ENCODE measurements at places on chromosomes 12 and 14. TPM values are rescaled to one million over a fixed set of nuclear protein-coding genes. Genes with fewer than 3 reads are reported as not detected.
A peak's percentile ranks its signal among the peaks of the same experiment; 100 is the strongest.

DAO gene
- total RNA-seq: not detected

LRCOL1 gene
- 0.34 TPM for total RNA-seq

CIDEB gene
- total RNA-seq: 0.20 TPM

REM2 gene
- total RNA-seq: not detected

DCAF11 gene
- 30.5 TPM for total RNA-seq

NTN4 gene
- 106 TPM for total RNA-seq

DNA sequence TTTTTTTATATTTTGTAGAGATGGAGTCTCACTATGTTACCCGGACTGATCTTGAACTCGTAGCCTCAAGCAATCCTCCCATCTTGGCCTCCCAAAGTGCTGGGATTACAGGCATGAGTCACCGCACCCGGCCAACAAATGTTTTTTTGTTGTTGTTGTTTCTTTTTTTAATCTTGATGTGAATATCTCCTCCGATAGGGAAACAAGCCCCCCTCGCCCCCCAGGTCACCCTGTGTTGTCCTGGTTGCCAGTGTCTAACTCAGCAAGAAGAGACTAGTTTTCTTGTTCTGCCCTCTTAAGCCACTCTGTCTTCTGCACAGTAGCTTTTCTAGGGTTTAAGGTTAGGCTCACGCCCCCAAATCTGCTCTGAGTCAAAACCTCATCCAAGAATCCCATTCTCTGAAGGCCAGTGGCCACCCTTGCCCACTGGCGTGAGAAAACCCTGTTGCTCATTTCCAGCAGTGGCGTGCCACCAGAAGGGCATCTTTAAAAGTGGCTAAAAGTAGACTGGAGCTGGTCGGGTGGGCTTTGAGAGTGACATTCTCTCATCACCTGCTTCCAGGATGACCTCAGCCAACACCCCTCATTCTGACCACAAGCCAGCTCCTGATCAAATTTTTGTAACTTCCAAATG lies 42.7 kb downstream of the C14orf132 start:
- H3K27ac ChIP-seq: no peak overlapping the region
- peaks cover 8% of the 10 kb centered on the region for H3K36me3 ChIP-seq
- H3K4me3 ChIP-seq: no peak overlapping the region
- H3K27me3 ChIP-seq: peaks cover 2% of the 10 kb centered on the region
- DNase-seq: no peak
- peaks cover 48% of the 10 kb centered on the region for H3K4me1 ChIP-seq

DNA sequence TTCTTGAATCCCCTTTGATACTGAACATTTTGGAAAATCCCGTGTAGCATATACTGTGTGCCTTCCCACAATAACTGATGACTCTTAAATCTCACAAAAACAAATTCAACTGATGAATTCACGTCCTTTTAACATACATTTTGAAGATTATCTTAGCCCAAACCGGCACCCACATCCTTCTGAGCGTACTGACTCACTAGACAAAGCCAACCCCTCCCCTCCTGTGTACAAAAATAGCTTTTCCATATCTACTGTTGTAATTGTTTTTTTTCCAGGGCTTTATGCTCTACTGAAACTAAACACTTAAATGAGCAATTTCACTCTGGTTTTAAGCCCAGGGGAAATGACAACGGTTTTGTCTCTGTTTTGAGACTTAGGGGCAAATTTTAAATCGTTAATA lies 109.4 kb upstream of the ATF7IP start:
- peaks cover 3% of the 10 kb centered on the region for H3K27me3 ChIP-seq
- H3K4me1 ChIP-seq: peaks cover 67% of the 10 kb centered on the region
- DNase-seq: peak; percentile 36
- peak overlapping the region; percentile 74 for H3K4me3 ChIP-seq
- H3K36me3 ChIP-seq: peaks cover 21% of the 10 kb centered on the region
- peak overlapping the region; percentile 99 for H3K27ac ChIP-seq

- H3K4me1 ChIP-seq: peaks cover 5% of the 10 kb centered on the region
- no peak overlapping the region for H3K4me3 ChIP-seq
- H3K27me3 ChIP-seq: peaks cover 9% of the 10 kb centered on the region
- no peak for DNase-seq
Measured at GRCh38 chr12:122147514-122148290, 26.3 kb downstream of the IL31 start.

DNA sequence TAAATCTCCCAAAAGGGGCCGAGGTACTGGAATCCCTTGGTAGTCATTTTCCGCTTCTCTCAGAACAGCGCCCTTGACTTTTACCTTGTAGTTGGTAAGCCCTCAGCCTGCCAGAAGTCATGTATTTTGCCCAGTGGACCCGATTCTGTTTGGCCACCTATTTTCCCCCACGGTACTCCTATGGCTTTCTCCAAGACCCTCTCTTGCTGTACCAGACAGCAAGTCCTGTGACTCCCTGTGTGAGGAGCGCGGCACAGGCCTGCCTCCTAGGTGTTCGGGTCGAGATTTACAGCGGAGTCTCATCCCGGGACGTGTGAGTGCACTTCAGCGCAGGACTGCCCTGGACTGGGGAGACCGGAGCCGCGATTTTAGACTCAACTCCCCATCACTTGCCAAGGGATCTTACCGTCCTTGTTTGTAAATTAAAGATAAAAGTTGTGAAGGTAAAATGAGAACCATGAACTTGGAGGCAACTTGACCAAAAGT lies 1.1 kb upstream of the MBD6 start:
- H3K4me3 ChIP-seq: peak overlapping the region; percentile 84
- H3K36me3 ChIP-seq: peaks cover 41% of the 10 kb centered on the region
- H3K27ac ChIP-seq: peak overlapping the region; percentile 99
- DNase-seq: no peak
- peaks cover 11% of the 10 kb centered on the region for H3K27me3 ChIP-seq
- H3K4me1 ChIP-seq: peaks cover 65% of the 10 kb centered on the region

DNA sequence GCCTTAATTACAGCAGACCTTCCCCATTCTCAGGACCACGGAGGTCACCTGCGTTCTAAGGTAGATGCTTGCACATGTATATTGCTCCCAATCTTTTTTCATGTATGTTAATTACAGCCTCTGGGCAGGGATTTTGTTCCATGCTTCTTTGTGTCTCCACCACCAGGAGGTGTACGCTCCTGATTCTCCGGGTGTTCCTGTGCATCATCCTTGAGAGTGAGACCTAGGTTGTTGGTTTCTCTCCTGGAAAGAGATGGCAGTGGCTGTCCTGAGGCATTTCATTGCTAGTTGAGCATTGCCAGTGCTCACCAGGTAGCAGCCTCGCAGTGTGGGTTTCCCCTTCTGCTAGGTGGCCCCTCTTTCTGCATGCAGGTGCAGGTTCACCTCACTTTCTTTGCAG lies 52.8 kb downstream of the KCNK13 start:
- no peak overlapping the region for H3K4me3 ChIP-seq
- H3K27ac ChIP-seq: no peak overlapping the region
- peaks cover 17% of the 10 kb centered on the region for H3K27me3 ChIP-seq
- no peaks in the 10 kb centered on the region for H3K36me3 ChIP-seq
- DNase-seq: no peak

- H3K4me1 ChIP-seq: no peaks in the 10 kb centered on the region
- DNase-seq: no peak
- no peaks in the 10 kb centered on the region for H3K27me3 ChIP-seq
- no peak overlapping the region for H3K4me3 ChIP-seq
- no peak overlapping the region for H3K27ac ChIP-seq
Measured at GRCh38 chr12:131163189-131163738, 209.6 kb downstream of the ADGRD1 start.

GRCh38 chr12:120640861-120641833 lies 721 bp downstream of the CABP1 start:
- H3K4me3 ChIP-seq: no peak overlapping the region
- peaks cover 10% of the 10 kb centered on the region for H3K4me1 ChIP-seq
- no peaks in the 10 kb centered on the region for H3K36me3 ChIP-seq
- H3K27me3 ChIP-seq: peaks cover 34% of the 10 kb centered on the region
- H3K27ac ChIP-seq: no peak overlapping the region

DNA sequence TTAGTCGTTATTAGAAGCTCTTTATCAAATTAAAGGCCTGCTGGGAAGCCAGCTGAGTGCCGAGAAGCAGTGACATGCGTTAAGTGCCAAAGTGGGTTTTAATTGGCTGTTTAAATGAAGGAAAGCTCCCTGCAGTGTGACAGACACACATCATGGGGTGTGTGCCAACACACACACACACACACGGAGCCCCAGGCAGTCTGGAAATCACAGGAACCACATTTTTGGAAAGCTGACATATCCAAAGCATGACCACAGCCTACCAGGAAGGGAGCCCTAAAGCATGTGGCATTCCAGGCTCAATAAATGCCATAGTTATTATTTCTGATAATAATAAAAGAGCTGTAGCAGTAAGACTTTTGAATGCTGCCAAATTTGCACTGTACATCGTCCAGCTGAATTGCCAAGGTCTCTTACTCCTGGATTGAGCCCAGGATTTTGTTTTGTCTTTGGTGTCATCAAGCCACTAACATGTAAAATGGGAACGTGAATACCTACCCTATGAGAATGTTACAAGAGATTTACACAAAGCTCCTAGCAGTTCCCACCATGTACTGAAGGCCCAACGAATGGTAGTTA lies 135.1 kb downstream of the TMEM30B start:
- H3K27ac ChIP-seq: peak overlapping the region; percentile 90
- peak; percentile 84 for DNase-seq
- H3K4me1 ChIP-seq: peaks cover 66% of the 10 kb centered on the region
- H3K4me3 ChIP-seq: peak overlapping the region; percentile 63
- no peaks in the 10 kb centered on the region for H3K27me3 ChIP-seq

GRCh38 chr14:68222726-68223125 lies 403.1 kb downstream of the RAD51B start:
- peaks cover 2% of the 10 kb centered on the region for H3K27me3 ChIP-seq
- H3K36me3 ChIP-seq: peaks cover 4% of the 10 kb centered on the region
- H3K4me1 ChIP-seq: no peaks in the 10 kb centered on the region
- H3K4me3 ChIP-seq: no peak overlapping the region

DNA sequence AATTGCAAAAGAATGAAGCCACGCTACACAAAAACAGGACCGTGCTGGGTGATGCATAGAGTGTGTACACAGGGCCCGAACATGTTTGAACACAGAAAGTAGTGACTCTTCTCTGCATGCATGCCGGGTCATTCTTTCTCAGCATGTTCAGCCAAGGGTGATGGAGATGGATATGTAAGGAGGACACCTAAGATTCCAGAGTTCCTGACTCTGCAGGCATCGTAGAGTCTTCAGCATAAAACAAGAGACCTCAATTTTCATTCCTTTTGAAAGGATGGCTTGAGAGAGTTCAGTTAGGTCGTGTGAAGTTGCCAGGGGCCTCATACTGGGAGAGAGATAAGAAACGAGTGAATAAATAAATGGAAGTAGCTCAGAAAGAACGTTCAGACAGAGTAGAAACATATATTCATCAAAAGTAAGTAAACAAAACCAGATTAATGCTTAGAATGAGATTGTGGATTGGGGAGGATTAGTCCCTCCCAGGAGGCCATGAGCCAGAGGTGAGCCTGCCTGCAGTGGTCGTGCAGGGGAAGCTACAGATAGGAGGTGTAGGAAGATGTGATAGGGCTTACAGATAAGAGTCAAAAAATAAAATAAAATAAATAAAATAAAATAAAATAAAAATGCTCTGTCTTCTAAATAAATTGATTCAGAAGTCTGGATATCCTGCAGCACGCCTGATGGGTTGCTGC lies 27.6 kb upstream of the SEL1L start:
- H3K36me3 ChIP-seq: no peaks in the 10 kb centered on the region
- H3K4me3 ChIP-seq: no peak overlapping the region
- DNase-seq: no peak
- H3K27me3 ChIP-seq: no peaks in the 10 kb centered on the region
- H3K27ac ChIP-seq: no peak overlapping the region

GRCh38 chr12:14243941-14244340 lies 121.5 kb upstream of the ATF7IP start:
- H3K27ac ChIP-seq: no peak overlapping the region
- peaks cover 6% of the 10 kb centered on the region for H3K36me3 ChIP-seq
- no peak overlapping the region for H3K4me3 ChIP-seq
- H3K27me3 ChIP-seq: no peaks in the 10 kb centered on the region

DNA sequence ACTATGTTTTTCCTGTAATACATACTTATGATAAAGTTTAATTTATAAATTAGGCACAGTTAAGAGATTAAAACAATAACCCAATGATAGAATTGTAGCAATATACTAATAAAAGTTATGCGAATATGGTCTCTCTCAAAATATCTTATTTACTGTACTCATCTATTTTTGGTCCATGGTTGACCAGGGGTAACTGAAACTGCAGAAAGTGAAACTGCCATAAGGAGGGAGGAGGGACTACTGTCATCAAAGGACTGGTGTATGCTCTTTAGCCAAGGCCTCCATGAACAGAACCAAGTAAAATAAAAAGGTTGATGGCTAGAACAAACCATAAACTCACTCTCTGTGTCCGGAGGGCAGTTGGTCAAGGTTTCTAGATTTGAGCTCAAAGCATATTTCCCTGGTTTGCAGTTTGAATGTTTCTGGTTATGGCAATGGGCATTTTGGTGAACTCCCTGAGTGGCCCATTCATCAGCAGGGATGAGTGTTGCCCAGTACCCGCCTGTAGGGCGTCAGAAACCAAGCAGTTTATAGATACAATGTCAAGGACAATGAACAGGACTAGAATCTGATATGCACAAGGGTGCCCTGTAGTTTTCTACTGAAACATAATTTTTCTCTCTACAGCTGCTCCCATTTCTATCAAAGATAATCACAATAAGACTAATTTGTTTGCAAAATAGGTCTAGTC lies 19.8 kb downstream of the LEMD3 start:
- no peak overlapping the region for H3K4me3 ChIP-seq
- H3K27ac ChIP-seq: no peak overlapping the region
- peaks cover 16% of the 10 kb centered on the region for H3K4me1 ChIP-seq
- H3K27me3 ChIP-seq: no peaks in the 10 kb centered on the region

GRCh38 chr12:6667559-6668210 lies 4.8 kb upstream of the ING4 start:
- no peak overlapping the region for H3K27ac ChIP-seq
- peaks cover 1% of the 10 kb centered on the region for H3K27me3 ChIP-seq
- peaks cover 31% of the 10 kb centered on the region for H3K36me3 ChIP-seq
- H3K4me3 ChIP-seq: no peak overlapping the region

DNA sequence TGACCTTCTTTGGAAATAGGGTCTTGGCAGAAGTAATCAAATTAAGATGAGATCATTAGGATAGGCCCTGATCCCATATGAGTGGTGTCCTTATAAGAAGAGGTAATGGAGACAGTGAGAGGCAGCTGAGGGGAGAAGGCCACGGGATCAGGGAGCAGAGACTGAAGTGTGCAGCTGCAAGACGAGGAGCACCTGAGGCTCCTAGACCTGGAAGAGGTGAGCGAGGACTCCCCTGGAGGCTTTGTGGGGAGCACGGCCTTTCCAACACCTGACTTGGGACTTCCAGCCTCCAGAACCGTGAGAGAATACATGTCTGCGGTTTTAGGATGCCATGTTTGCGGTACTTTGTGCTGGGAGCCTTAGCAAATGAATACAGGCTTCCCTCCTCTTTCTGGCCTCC lies 37.5 kb downstream of the LRTM2 start:
- H3K27ac ChIP-seq: no peak overlapping the region
- no peak overlapping the region for H3K4me3 ChIP-seq
- peaks cover 49% of the 10 kb centered on the region for H3K27me3 ChIP-seq
- H3K36me3 ChIP-seq: peaks cover 6% of the 10 kb centered on the region
- peaks cover 9% of the 10 kb centered on the region for H3K4me1 ChIP-seq

DNA sequence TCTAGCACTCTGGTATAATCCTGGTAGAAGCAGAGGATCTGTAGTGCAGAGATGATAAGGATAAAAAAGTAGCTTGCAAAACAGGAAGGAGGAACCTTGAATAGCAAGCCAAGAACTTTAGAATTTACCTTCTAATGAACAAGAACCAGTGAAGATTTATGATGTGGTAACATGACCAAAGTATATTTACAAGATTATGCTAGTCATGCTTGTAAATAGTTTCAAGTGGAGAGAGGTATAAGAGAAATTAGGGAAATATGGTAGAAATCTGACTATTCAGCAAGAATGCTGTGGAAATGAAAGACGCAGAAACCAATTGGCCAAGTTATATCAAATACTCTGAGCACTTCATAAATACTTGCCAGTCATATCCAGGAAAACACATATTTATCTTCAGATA lies 47.8 kb downstream of the ERGIC2 start:
- H3K36me3 ChIP-seq: no peaks in the 10 kb centered on the region
- H3K4me1 ChIP-seq: peaks cover 10% of the 10 kb centered on the region

Measured in HFFc6 (cell line).